ENCODE measurements at places on chromosomes 1 and 21.

- DNase-seq = no peak
Measured at GRCh38 chr1:246417152-246417812, 89.8 kb downstream of the SMYD3 start.

GRCh38 chr1:119347858-119348257, 20.7 kb upstream of the HAO2 start:
- no peak for DNase-seq

DNA sequence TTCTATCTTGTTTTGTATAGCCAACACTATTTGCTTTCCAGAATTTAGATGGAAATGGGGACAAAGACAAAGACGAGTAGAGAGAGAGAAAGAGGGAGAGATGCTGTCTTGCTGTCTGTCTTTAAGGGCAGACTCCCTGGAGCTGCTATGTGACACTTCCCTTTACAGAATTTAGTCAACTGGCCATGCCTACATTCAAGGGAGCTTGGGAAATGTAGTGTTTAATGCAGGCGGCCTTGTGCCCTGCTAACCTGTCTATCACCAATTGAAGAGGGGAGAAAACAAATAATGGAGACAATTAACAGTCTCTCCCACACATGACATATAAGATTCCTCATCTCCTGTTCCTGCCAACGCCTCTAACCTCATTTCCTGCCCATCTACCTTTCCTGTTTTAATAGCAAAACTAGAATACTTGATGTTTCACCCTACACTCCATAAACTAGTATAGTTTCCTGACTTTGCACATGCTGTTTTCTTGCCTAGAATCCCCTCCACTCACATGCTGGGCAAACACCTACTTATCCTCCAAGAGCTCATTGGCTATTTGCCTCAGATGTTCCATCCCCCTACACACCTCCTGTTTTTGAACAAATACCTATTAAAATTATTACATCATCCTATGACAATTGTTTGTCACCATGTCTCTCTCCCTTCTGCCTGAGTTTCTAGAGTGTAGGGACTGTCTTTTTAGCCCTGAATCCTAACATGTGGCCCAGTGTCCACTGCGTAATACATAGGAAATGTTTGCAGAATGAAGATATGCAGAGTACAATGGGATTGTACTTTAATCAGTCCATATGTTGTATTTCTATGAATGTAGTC, 117.2 kb downstream of the SLC25A24 start:
- no peak for DNase-seq

DNA sequence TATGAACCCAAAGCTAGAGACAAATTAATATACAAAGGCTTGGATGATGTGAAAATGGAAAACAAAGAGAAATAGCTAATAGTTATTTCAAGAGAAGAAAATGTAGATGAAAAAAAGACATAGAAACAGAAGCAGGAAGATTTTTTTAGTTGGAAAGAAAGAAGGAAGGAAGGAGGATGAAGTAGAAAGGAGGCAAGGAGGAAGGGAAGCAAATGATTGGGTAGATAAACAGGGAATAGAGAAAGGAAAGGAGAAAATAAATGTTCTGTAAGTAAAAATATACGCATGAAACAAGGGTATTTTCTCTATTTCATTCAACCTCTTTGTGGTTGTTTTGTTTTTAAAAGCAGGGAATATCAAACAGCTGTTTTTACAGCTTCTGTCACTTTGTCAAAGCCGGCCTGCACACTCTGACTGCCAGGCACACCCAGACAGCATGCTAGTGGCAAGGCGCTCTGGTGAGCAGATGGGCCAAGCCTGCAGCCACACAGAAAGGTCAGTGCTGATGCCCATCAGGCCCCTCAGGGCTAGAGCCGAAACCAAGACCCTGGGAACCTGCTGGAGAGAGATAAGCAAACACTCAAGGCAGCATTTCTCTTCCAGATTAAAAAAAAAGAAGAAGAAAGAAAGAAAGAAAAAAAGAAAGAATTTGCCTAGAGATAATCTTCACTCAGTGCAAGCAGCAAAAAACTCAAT, 72.9 kb upstream of the CTTNBP2NL start:
- no peak for DNase-seq

DNA sequence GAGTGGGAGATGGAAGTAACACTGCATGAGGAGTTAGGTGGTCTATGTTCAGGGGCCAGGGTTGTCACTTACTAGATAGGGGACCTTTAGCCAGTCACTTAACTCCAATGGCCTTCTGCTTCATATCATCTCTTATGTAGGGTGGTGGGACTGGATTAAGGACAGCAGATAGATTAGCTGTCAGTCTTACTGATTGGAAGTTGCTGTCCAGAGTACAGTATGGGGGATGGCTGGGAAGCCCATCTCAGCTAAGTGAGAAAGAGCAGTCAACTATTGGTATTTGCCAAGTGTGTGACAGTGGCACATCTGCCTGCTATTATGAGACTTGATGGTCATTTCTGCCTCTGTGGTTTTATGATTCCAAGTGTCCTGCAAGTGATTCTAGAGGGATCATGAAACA, 130.9 kb downstream of the FGGY start:
- no peak for DNase-seq

- DNase-seq = no peak
Measured at GRCh38 chr1:55211863-55212262, 3.3 kb downstream of the USP24 start.

DNA sequence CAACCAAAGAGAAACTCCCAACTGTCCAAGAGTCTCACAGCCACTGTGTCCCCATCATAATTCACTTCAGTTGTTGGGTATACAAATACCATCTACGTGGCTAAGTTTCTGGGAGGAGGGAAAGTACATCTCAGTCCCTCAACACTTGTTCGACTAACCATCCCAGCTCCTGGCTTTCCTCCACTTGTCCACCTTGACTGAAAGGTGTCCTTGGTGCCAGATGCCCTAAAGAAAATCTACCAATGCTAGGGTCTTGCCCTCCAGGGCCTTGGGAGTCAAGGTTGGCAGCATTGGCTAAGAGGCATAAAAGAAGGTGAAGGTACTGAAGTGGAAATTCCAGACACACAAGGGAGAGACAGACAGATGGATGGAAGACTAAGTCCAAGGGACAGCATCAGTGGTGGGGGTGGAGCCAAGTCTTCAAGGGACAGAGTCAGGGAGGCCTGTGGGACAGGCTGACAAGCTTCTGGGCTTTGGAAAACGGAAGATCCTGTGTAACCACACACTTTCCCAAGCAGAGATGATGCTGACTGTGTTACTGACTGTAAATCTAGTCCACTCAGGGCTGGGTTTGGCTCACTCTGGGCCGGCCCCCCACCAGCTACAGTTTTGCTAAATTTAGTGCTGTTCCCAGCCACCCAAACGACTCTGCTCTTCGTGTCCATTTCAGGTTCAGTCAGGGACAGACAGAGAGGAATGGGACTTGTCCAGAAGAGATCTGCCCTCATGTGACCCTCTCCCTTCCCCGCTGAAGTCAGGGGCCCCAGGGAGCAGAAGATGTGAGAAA, 60.1 kb downstream of the CD34 start:
- DNase-seq = no peak

- no peak for DNase-seq
Measured at GRCh38 chr1:22753481-22753971, 42.9 kb downstream of the EPHB2 start.

DNA sequence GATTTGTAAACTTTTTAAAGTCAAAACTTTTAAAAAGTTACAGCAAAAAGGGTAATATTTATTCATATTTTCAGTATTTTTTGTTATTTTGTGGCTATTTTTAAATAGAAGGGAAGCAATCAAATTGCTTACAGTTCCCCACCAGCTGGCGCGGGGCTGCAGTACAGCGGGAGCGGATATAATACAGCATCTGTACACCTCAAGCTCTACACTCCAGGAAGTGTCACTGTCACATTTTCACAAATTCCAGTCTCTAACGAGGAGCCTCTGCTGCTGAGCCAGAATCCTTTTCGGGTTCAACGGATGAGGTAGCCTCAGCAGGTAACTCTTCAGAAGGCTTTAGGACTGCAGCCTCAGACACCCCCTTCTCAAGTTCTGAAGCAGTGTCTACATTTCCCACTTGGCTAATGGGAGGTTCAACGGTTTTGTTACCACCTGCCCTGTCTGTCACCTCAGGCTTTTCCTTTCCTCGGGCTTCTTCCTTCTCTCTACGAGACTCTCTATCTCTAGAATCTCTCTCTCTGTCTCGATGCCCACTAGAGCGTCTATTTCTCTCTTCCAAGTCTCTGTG, 11.7 kb downstream of the SOD1 start:
- DNase-seq = no peak

DNA sequence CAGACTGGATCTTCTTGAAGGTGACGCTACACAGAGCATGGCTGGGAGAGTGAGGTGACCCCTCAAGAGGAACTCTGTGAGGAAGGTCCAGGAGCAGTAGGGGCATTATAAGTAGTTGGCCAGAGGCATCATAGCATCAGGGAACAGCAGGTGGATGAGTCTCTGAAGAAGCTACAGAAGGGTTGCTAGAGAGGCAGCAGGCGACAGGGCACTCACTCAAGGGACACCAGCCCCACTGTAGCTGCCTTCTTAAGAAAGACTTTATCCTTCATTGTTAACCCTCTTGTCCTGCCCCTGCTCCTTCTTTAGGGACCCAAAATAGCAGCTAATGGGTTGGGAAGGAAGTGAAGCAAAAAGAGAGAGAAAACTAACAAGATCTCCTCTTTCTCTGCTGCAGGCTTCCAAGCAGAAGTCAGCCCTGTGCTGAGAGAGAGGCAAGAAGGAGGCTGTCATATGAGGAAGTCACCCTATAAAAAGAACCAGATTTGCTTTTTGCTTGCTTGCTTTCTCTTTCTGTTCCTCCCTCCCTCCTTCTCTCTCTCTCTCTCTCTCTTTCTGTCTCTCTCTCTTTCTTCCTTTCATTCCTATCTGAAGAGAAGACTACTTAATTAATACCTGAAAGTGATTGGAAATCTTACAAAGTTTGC, 7.7 kb upstream of the CD5L start:
- no peak for DNase-seq

GRCh38 chr1:229065613-229066012, 205.3 kb upstream of the RAB4A start:
- no peak for DNase-seq

DNA sequence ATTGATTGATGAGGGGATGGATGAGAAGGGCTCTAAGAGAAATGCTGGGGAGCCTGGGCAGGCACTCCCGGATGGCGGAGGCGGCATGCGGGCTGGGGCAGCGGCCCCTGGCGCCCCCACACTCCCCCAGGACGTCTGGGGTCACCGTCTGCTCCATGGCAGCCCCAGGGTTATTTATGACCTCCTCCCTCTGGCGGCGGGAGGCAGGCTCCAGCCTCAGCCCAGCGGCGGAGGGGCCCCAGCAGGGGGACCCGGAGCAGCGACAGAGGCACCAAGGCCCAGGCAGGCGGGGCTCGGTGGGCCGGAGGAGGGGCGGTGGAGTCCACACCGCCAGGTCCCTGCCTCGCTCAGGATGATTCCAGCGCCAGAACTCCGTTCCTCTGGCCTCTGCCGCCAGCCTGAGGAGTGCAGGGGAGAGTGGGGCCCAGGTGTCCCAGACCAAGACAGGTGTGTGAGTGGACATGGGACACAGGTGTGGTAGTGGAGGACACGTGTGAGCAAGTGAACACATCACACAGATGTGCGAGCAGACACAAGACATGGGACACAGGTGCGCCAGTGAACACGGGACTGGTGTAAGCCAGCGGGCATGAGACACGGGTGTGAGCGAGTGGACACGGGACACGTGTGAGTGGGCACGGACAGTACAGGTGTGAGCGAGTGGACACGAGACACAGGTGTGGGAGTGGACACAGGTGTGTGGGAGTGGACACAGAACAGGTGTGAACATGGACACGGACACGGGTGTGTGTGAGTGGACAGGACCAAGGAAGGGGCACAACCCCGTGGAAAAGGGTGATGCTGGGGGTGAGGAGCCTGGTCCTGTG, 2.5 kb upstream of the SAMD11 start:
- no peak for DNase-seq
